ENCODE measurements at places on chromosomes 6 and 20.

DNA sequence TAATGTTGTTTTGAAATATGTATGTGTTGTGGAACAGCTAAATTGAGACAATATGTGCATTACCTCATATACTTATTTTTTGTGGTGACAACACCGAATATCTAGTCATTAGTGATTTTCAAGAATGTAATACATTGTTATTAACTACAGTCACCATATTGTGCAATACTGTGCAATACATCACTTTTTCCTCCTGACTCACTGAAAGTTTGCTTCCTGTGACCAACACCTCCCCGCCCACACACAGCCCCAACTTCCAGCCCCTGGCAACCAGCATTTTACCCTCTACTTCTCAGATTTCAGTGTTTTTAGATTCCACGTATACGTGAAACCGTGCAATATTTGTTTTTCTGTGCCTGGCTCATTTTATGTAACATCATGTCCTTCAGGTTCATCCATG is 627.9 kb downstream of the PRKN start:
- DNase-seq = peak; percentile 53

DNA sequence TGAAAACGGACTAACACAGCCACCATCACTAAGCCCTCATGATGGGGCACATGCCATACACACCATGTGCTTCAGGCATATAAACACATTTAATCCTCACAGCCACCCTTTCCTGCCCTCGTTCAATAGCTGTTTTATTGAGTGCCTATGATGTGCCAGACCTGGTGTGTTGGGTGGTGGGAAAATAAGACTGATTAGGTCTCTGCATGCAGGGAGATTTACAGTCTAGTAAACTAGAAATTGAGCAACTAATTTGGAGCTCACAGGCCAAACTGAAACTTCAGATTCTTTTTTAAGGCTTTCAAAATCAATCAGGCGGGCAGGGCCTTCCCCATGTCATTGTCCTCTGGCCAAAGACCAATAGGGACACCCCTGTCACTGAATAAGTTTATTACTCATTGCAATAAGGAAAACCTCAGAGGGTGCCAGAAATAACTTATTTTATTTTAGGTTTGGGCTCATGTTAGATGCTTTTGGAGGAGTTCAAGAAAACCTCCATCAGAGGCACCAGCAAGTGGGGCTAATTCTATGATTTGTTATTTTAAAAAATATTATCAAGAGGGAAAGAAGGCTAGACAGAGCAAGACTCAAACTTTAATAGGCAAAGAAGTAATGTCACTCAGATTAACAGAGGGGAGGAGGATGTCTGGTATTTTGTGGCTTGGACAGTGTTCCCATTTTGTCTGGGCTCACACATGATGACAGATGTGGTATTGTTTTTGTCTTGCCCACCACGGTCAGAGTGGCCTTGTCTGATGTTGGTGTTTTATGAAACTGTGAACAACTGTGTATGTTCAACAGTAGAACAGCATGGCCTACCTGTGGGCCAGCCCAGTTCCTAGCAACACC is 12.0 kb downstream of the ZFP64 start:
- no peak for DNase-seq

DNA sequence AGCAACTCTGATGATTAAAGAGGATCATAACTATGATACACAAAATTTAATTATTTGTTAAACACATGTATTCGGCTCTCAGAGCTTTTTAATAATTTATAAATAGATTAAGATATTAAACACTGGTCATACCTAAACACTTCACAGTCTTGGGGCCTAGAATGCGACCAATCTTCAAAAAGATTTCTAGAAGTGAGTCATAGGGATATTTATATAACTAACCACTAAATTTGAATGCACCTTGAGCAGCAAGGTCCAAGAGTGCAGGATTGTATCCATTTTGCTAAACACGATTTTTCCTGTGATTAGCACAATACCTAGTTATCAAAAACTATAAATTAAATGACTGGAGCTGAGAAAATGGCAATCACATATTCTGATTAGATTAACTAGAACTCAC is 709.3 kb downstream of the EPHA7 start:
- no peak for DNase-seq

DNA sequence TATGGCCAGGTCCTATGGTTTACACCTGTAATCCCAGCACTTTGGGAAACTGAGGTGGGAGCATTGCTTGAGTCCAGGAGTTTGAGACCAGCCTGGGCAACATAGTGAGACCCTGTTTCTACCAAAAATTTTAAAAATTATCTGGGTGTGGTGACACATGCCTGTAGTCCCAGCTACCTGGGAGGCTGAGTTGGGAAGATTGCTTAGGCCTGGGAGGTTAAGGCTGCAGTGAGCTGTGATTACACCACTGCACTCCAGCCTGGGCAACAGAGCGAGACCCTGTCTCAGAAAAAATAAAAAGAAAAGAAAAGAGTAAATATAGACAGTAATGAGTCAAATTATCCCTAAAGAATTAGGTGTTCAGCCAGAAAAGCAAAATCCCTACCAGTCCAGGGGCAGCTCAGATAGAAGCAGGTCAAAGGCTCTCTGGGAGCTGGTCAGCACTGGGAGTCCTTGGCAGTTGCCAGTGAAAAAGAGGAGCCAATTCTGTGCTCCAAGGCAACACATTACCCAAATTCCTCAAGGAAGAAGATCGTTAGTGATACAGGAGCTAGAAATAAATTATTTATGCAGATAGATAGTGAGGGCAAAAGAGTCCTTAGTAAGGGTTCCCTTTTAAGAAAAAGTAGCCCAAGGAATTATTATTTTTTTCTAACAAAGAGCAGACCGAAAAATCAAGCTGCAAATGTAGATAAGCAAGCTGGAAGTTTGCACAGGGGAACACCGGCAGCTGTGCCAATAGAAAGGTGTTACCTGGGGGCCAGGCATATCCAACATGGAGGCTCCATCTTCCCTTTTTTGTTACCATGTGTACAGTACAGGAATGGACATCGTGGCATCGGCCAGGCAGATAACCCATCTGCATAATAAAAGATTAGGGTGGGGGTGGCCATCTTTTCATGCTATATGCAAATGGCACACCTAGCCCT is 31.4 kb upstream of the SEC63 start:
- DNase-seq = no peak

DNA sequence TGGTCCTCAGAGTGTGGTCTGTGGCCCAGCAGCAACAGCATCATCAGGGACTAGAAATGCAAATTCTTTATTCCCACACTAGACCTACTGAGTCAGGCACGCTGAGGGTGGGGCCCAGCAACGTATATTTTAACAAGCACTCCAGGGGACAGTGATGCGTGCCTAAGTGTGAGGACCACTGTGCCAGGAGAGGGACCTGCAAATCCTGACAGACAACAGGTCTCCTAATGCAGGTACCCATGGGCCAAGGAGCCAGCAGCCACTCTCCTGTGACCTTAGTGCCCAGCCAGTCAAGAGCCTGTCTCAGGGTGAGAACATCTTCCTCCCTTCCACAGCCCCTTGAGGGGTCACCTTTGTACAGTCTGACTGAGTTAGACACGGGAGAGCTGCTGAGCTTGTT is 8.0 kb upstream of the MYLK2 start:
- no peak for DNase-seq

GRCh38 chr20:50395251-50395729 is 114.9 kb upstream of the PTPN1 start:
- no peak for DNase-seq
